A549 treated with CpdA at 1 μM for 4 hours (cell line): ENCODE measurements at places on chromosomes 7 and 10. TPM values are rescaled to one million over a fixed set of nuclear protein-coding genes. Genes with fewer than 3 reads are reported as not detected.

Gene MPP7
- total RNA-seq, result 0.05 to 0.28 TPM (median 0.19 TPM) in 5 replicates

Gene FOXP2
- total RNA-seq, result not detected in 5 replicates

Gene SCIN
- total RNA-seq, result 0.37 to 0.51 TPM (median 0.43 TPM) in 5 replicates

Gene FEZF1
- total RNA-seq, result not detected in 5 replicates

Gene UPK3B
- 9.7 to 18.3 TPM (median 17.2 TPM) in 5 replicates for total RNA-seq

Gene MYPN
- total RNA-seq, result 2.5 to 4.0 TPM (median 2.7 TPM) in 5 replicates

Gene CCDC126
- total RNA-seq, result 3.0 to 3.7 TPM (median 3.2 TPM) in 5 replicates

Gene PTN
- total RNA-seq, result not detected in 5 replicates

Gene RAMP3
- not detected in 5 replicates for total RNA-seq

Gene WNT2
- 0.05 TPM in 1 of 5 replicates, not detected in the others for total RNA-seq

Gene HABP2
- 0.04 to 0.20 TPM (median 0.08 TPM) in 4 of 5 replicates, not detected in the other for total RNA-seq

Gene FZD8
- 5.0 to 9.2 TPM (median 8.6 TPM) in 5 replicates for total RNA-seq

Gene TRIM74
- 0.27 to 0.69 TPM (median 0.45 TPM) in 5 replicates for total RNA-seq

Gene HECW1
- 10.9 to 14.2 TPM (median 12.0 TPM) in 5 replicates for total RNA-seq

Gene HOGA1
- total RNA-seq, result 0.81 to 2.0 TPM (median 1.3 TPM) in 5 replicates

Gene NME8
- not detected in 5 replicates for total RNA-seq

Gene RBM20
- 1.1 to 1.8 TPM (median 1.4 TPM) in 5 replicates for total RNA-seq

Gene ZNF239
- 2.4 to 2.9 TPM (median 2.4 TPM) in 5 replicates for total RNA-seq

Gene FBH1
- 35.0 to 45.3 TPM (median 43.8 TPM) in 5 replicates for total RNA-seq

Gene FAM221A
- total RNA-seq, result 0.27 to 0.72 TPM (median 0.46 TPM) in 5 replicates

Gene KIN
- 12.0 to 15.1 TPM (median 12.6 TPM) in 5 replicates for total RNA-seq

Gene TNPO3
- total RNA-seq, result 41.4 to 46.5 TPM (median 44.2 TPM) in 5 replicates

Gene MYL10
- total RNA-seq, result not detected in 5 replicates

Gene NAT16
- 0.13 to 0.25 TPM (median 0.17 TPM) in 4 of 5 replicates, not detected in the other for total RNA-seq

Gene CXCL12
- 0.11 to 0.23 TPM (median 0.16 TPM) in 5 replicates for total RNA-seq

Gene PPP1R17
- not detected in 5 replicates for total RNA-seq

Gene SPDYE2
- not detected in 5 replicates for total RNA-seq

Gene TBXAS1
- total RNA-seq, result 8.3 to 11.9 TPM (median 10.7 TPM) in 5 replicates

Gene ACSM6
- total RNA-seq, result not detected in 5 replicates

Gene DENND2A
- total RNA-seq, result 0.22 to 1.3 TPM (median 0.30 TPM) in 5 replicates

Gene TYSND1
- 12.6 to 20.3 TPM (median 18.7 TPM) in 5 replicates for total RNA-seq

Gene GBX1
- not detected in 5 replicates for total RNA-seq

Gene OPALIN
- total RNA-seq, result not detected in 5 replicates

Gene TSPAN12
- total RNA-seq, result 0.51 to 1.2 TPM (median 0.80 TPM) in 5 replicates

Gene HOXA9
- total RNA-seq, result 0.45 to 1.3 TPM (median 0.73 TPM) in 5 replicates

Gene SDK1
- 0.34 to 0.86 TPM (median 0.59 TPM) in 5 replicates for total RNA-seq

Gene ZNF107
- 2.3 to 3.9 TPM (median 2.6 TPM) in 5 replicates for total RNA-seq

Gene SPDYE5
- not detected in 5 replicates for total RNA-seq

Gene PRKAR2B
- total RNA-seq, result 2.7 to 4.1 TPM (median 3.1 TPM) in 5 replicates

Gene CLCN1
- total RNA-seq, result 0.05 TPM in 1 of 5 replicates, not detected in the others

Gene IFIT3
- total RNA-seq, result 5.0 to 7.7 TPM (median 5.9 TPM) in 5 replicates

Gene STEAP1B
- total RNA-seq, result 0.03 to 0.21 TPM (median 0.17 TPM) in 3 of 5 replicates, not detected in the others

Gene TEX47
- total RNA-seq, result not detected in 5 replicates

Gene LDB3
- total RNA-seq, result 0.02 to 0.13 TPM (median 0.06 TPM) in 3 of 5 replicates, not detected in the others

Gene LRRN3
- 0.06 to 0.17 TPM (median 0.07 TPM) in 5 replicates for total RNA-seq

Gene FFAR4
- 0.16 to 0.27 TPM (median 0.18 TPM) in 5 replicates for total RNA-seq

Gene TDRD1
- not detected in 5 replicates for total RNA-seq

Gene PDE1C
- 4.3 to 6.2 TPM (median 5.6 TPM) in 5 replicates for total RNA-seq
